ENCODE measurements at places on chromosomes 6 and 20.

GRCh38 chr6:15528870-15529269 is 134.0 kb downstream of the DTNBP1 start:
- ATAC-seq, result no peak

DNA sequence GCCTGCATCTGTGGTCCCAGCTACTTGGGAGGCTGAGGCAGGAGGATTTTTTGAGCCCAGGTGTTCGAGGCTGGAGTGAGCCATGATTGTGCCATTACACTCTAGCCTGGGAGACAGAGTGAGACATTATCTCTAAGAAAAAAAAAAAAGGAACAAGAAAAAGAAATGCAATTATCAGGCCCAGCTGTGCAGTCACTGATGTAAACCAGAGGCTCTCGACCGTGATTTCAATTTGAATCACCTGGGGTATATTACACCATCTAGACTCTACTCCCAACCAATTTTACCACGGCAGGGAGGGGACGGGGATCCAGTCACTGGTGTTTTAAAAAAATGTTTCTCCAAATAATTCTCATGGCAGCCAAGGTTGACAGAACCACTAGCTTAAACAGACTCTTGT is 48.8 kb upstream of the NKX2-2 start:
- no peak for ATAC-seq

GRCh38 chr20:48995589-48995988 is 50.5 kb upstream of the CSE1L start:
- ATAC-seq, result no peak

GRCh38 chr6:158819213-158819976 is at the start of gene EZR:
EZR (minus strand) TSS chr6:158819368; CDS start chr6:158818093, 1,275 bp downstream.
- ATAC-seq, result peak; percentile 40

- no peak for ATAC-seq
Observed at GRCh38 chr6:12613811-12614210, 102.8 kb upstream of the PHACTR1 start.

- no peak for ATAC-seq
Observed at GRCh38 chr20:62603907-62604785, 38.2 kb upstream of the SLCO4A1 start.

DNA sequence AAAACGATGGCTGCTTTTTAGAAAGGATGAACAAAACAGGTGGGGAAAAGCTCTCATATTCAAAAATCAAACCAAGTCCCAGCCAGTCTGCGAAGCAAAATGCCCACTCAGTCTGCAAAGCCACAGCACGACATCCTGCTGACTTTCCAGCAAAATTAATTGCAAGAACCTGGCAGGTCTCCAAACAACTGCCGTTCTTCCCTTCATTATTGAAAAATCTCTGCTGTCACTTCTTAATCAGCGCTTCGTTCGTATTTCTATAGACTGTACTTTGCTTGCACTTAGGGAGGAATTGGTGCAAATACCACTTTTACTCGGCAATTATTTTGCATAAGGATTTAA is 222.4 kb downstream of the CBLN4 start:
- ATAC-seq, result no peak

- no peak for ATAC-seq
Observed at GRCh38 chr6:5746053-5746758, 260.5 kb downstream of the NRN1 start.

DNA sequence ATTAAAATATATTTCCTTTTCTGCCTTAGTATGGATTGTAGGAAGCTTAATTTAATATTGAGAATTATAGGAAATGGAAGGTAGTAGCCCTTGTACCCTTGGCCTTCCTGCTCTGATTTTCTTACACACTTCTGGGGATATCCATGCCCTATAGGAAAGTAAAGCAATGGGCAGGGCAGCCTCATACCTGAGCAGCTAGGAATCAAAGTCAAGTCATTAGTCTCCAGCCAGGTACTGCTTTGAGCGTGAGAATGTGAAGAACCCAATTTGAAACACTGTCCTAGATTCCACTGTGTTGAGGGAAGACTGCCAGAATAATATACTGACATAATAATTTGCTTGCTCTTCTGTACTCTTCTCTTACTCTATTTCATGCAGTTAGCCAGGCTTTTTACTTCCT is 51.0 kb upstream of the L3MBTL3 start:
- ATAC-seq, result no peak

DNA sequence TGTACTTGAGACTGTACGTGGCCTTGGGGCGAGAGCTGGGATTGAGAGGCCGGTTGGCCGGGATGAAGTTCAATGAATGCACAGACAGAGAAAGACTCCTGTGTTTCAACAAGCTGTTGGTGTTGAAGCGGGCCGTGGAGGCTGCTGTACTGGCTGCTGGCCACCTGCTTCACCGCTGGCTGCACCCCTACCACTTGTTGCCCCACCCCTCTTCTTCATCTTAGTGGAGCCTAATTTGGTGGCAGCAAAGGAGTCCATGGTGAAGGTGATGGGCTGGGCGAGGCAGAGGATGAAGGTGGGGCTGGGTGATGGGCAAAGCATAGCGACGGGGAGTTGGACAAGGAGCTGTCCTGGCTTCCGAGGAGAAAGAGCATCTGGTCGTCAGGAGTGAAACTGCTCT is 7.2 kb upstream of the ZSCAN9 start:
- ATAC-seq, result no peak

All from activated T-helper 17 cell treated with anti-CD3 and anti-CD28 coated beads, Interleukin-2, amount 50 U/mL, for 72 hours (primary cell).